ENCODE measurements at places on chromosomes 2 and 18.

DNA sequence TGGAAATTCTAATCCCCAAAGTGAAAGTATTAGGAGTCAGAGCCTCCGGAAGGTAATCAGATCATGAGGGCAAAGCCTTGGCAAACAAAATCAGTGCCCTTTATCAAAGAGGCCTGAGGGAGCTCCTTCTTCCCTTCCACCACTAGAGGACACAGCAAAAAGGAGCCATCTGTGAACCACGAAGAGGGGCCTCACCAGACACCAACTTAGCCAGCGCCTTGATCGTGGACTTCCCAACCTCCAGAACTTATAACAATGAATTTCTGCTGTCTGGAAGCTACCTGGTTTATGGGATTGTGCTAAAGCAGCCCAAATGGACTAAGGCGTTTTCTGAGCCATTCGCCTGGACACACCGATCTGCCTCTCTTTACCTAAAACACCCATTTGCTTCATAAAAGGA lies 133.1 kb downstream of the EIPR1 start:
- DNase-seq = no peak

- peak; percentile 56 for DNase-seq
Measured at GRCh38 chr2:118202707-118203303, 114.5 kb downstream of the INSIG2 start.

- no peak for DNase-seq
Measured at GRCh38 chr2:149068225-149068995, 29.9 kb downstream of the LYPD6B start.

DNA sequence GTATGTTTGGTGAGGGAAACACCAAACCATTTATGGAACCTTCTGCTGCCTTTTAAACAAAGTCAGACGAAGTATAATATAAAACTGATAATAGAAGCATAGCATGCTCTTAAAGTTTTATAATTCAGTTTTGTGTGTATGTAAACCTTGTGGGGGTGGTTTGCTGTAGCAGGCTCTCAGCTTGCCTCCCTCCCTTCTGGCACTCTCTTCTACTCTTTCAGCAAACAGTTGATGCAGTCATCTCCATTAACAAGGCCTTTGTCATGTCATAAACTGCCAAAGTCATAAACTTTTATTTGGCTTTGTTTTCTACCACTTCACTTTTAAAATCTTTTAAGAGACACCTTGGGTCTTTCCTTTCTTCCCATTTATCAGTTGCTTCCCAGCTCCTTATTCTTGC lies 448.2 kb upstream of the SETBP1 start:
- DNase-seq = no peak

DNA sequence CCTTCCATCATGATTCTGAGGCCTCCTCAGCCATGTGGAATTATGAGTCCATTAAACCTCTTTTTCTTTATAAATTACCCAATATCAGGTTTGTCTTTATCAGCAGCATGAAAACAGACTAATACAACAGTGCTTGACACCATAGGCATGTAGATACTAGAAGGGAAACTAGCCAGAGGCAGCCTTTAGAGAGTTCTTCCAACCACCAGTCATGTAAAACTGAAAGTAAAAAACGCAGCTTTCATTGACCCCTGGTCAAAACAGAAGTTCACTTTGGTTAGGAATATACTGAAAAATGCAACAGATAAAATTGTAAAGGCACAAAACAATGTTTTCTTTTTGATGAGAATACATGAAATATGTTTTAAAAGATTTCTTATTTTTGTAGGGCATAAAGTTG lies 122.8 kb upstream of the L3MBTL4 start:
- no peak for DNase-seq

DNA sequence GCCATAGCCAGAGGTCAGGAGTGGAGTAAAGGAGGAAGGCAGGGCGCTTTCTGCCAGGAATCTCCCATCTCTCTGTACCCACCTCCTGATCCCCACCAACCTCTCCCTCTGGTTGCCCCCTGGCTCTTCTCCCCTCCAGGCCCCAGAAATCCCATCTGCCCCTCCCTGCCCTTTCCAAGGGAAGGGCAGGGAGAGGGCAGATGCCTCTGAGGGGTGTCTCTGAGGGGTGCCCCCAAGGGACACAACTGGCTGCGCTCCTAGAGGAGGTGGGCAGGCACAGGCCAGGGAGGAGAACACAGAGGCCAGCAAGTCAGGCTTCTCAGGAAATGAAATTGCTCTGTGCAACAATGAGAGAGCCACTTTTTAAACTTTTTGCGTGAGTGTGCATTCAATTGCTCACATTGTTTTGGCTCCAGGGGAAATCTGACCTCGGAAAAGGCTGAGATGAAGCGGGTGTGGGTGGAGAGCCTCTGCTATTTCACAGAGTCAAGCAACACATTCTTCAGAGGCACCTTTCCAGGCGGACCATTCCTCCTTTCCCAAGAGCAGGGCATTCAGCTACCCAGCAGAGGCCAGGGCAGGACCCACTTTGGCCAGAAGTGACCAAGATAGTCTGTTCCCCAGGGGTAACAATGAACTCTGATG lies 125.5 kb downstream of the SMAD7 start:
- no peak for DNase-seq

- no peak for DNase-seq
Measured at GRCh38 chr2:178666458-178666857, 140.8 kb downstream of the TTN start.

DNA sequence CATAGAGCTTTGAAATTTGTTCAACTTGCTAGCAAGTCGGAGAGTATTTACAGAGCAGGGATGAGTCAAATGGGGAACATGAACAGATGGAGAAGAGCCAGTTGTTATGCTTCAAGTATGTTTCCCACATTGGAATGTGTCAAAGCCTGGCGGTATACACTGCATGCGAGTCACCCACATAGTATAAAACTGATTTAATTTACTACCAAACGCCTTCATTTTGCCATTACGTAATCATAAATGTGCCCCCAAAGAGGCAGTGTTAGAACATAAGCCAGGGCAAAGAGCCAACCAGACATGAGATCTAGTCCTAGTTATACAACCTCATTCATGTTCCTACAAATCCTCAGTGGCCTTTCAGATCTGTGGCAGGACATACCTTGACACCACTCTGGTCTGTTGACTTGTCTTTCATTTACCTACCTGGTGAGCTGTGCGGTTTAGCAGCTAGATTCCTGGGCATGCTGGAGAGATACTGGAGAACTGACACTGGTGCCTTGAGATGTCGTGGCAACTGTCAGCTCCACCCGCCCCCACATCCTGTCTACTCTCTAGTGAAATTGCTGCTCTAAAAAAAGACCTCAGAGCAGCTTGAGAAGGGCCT lies 21.7 kb upstream of the NRP2 start:
- DNase-seq = peak; percentile 68

DNA sequence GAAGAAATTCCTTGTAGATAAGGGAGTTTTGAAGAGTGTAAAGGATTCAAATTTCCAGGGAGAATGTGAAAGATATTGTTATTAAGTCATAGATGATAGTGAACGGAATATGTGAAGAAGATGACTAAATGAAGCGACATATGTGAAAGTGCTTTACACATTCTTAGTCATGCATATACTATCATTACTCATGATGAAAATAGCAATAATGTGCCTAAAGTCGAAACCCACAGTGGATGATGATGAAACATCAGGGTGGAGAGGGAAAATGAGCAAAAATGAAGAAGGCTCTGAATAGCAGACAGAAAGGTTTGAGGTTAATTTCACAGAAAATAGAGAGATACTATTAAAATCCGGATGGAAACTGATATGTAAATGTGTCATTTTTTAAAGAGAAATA lies 1237.1 kb downstream of the LRP1B start:
- DNase-seq = peak; percentile 45

DNA sequence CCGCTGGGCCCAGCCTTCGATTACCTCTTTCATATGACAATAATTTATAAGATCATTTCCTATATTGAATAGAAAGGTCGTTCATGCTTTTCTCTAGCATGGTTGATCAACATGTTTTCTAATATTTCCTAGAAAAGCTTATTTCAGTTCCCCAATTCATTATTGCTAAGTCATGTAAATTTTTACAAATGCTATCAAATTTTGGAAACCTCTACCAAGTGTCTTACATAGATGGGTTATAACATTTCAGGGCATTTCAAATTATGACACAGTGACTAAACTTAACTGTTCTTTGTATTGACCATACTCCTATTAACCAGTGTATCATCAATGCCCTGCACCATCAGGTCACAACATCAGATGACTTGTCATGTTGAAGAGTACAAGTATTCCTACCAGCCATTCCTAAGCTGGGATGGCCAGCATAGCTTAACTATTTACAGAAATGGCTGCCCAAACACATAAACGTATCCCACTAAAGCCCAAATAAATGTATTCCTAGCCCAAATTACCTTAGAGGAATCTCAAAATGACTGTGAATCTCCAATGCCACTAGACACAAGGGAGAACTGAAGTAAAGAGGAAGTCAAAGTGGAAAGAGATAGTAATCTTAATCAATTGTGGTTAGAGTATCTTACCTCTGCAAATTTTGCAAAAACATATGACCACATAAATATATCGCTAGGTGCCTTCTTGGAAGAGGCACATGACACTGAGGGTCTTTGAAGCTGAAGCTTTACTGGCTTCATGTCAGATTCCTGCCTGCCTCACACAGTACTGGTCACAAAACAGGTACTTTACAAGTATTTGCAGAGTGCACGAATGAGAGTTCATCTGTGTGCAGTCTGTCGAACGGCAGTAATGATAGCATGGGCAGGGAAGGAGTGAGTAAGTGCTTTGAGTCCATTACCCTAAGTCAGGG lies 87.3 kb upstream of the TLK1 start:
- DNase-seq = no peak

- DNase-seq = peak; percentile 85
Measured at GRCh38 chr2:201642579-201643215, 606 bp downstream of the TMEM237 start.

GRCh38 chr2:46117379-46117778 lies 179.8 kb upstream of the EPAS1 start:
- DNase-seq = peak; percentile 81

GRCh38 chr2:25310965-25311864 lies 30.5 kb downstream of the DNMT3A start:
- DNase-seq = peak; percentile 78

DNA sequence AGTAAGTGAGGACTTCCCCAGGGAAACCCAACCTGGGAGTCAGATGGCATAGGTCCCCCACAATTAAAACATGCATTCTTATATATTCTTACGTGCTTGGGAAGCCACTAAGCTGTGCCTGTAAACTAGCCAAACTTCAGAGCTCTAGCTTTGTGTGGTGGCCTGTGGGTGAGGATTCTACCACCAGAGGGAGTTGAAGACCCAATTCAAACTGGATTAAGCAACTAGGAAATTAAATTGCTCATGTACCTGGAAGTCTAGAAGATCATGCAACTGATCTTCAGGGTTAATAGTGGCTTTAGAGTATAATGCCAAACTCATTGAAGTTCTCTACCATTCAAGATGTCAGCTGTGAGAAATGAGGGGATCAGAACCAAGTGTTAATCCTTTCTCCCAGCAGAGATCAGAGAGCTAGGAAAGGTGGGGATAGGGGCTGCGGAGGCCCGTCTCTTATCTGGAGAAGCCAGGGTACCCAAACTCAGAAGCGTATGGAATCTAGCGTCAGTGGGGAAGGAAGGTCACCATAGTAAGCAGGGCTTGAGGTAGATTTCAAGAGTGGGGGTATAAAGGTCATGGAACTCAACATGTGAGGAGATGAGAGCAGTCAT lies 53.2 kb upstream of the CCDC85A start:
- DNase-seq = peak; percentile 61

DNA sequence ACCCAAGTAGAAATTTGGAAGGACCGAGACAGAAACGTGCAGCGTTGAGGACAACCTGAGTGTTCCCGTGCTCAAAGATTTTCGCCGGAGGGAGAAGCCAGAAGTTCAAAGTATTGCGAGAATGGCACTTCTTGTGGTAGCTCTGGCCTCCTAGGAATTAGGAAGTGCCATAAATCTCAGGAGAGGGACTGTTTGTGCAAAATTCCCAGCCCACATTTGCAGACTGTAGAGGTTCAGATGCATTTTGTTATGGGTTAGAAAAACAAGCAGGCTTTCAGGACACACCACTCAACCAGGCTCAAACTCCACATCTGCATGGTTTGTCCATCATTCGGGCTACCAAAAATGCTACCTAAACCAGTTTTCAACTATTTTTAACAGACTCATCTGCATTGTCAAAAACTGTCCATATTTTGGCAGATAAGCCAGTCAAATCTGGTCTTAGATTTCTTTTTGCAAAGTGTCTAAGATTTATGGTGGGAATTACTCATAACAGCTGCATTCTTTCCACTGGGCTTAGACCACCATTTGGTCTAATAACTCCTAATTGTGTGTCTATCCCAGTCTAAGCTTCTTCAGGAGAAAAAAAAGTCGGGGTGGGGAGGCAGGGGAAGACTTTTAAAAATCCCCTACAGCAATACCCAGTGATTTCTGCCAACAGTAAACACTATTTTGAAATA lies 422.9 kb downstream of the ARHGAP15 start:
- DNase-seq = no peak

DNA sequence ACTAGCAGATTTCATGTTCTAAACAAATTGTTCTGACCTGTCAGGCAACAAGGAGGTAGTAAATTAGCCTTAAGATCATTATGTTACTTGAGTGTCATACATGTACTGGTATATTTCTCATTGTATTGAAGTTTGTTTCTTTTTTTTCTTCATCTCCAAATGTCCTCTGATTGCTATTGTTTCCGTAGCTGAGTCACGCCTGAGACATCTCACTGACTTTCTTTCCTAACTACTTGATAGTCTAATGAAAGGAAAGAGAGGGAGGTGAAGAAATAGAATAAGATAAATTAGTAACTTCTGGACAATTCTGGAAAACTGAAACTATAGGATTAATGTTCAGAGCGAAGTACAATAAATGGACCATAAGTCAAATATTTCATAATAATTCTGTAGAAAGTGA lies 1049.9 kb downstream of the TSN start:
- DNase-seq = peak; percentile 27

GRCh38 chr2:134170294-134170693 lies 83.6 kb upstream of the MGAT5 start:
- no peak for DNase-seq

Measured in MCF 10A (cell line).